Activated T-helper 2 cell treated with anti-CD3 and anti-CD28 coated beads, Interferon-gamma antibody, Interleukin-2, Interleukin-4, amounts not matched to agents 10 μg/mL and 5 μg/mL and 100 μg/mL, durations not matched to agents 14 hours and 24 hours and 36 hours (primary cell): ENCODE measurements at places on chromosomes 1 and 21. TPM values are rescaled to one million over a fixed set of nuclear protein-coding genes. Genes with fewer than 3 reads are reported as not detected.

DNA sequence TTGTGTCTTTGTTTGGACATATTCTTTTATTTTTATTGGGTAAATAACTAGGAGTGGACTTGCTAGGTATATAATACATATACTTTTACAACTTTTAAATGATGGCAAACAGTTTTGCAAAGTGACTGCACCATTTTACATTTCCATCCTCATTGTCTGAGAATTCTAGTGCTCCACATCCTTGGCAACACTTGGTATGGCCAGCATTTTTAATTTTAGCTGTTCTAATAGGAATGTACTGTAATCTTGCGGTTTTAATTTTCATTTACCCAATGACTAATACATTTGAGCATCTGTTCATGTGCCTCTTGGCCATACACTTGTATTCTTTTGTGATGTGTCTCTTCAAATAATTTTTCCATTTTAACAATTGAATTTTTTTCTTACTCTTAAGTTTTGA, 37.0 kb upstream of the ATP6V1G3 start:
- no peak for DNase-seq

DNA sequence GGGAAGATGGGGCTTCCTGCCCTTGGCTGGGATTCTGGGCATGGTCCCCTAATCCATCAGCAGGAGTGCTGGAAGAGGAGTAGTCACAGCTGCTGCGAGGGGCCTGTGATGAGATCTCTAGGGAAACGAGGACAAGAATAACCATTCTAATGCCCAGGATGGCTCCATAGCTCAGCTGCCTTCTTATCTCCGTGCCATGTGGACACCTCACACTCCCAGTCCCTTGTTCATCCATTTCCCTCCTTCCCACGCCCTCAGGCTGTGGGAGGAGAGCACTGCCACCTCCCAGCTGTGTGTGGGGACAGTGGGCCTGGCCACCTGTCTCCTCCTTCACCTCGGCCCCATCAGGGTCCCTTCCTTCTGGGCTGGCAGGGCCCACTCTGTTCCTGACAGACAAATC, 16.1 kb upstream of the ETV3 start:
- no peak for DNase-seq

GRCh38 chr1:39047374-39048229, 21.5 kb downstream of the NDUFS5 start:
- no peak for DNase-seq

DNA sequence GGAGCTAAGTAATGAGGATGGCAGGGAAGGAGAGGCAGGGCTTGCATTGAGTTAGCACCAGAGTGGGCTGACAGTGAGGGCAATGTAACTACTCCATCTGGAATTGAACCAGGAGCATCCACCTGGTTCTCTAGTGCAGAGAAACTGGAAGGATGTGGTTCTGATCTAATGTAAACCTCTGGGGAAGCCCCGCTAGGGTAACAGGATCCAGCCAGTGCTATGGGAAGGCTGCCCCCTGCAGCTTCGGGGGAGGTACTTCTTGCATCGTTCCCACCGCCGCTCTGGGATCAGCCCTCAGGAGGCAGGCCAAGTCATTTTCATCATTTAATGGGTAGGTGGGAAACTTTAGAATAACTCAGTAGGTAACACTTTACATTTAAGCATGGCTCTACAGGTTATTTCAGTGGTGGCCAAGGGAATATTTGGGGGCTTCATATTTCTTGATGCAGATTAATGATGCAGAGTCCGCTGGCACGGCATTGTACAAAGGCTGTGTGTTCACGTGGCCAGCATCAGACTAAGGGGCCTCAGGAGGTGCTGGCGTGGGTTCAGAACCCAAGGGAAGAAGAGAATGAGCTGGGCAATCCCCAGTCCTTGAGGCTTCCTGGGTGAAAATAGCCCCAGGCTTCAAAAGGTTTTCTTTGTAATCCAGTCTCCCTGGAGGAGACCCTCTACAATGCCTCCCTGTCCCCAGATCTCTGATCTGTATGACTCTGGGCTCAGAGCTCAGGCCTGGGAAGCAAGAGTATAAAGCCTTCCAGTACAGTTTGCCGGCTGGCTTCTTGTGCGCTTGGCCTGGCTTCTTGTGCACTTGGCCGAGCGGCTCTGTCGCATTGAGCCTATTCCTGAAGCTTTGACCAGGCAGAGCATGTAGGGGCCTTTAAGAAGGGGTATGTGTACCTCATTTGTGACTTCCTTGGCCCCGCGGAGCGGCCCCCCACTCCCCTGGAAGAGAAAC, 26.4 kb upstream of the KAZN start:
- no peak for DNase-seq

- DNase-seq, result no peak
Observed at GRCh38 chr21:45196620-45197019, 91.1 kb downstream of the POFUT2 start.

- no peak for DNase-seq
Observed at GRCh38 chr1:165152109-165152508, 204.4 kb downstream of the LMX1A start.

DNA sequence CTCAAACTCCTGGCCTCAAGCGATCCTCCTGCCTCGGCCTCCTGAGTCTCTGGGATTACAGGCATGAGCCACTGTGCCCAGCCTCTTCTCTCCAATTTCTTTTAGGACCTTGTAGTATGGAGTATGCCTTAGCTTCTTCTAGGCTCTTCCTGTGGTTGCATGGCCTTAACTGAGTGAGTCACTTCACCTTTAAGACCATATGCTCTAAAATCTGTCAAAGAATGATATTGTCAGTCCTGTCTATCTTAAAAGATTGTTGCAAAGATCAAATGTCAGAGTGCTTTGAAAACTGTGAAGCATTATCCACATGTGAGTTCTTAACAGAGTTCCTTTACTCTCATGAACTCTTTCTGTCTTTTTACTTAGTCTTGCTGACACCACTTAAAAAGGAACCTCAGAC, 37.2 kb downstream of the ATP2B4 start:
- DNase-seq, result no peak

DNA sequence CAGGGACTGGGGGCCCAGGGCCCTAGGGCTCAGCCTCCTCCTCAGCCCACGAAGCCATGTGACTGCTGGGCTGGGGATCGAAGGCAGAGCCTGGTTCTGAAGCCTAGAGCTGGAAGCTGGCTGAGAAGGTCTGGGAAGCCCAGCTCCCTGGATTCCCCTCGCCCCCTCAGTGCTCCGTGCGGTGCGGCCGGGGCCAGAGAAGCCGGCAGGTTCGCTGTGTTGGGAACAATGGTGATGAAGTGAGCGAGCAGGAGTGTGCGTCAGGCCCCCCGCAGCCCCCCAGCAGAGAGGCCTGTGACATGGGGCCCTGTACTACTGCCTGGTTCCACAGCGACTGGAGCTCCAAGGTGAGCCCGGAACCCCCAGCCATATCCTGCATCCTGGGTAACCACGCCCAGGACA, 9.1 kb downstream of the ADAMTSL4 start:
- DNase-seq, result no peak

GRCh38 chr1:225876900-225877510, 5.2 kb downstream of the TMEM63A start:
- no peak for DNase-seq

- peak; percentile 50 for DNase-seq
Observed at GRCh38 chr1:66335859-66336640, 197.9 kb upstream of the SGIP1 start.

GRCh38 chr1:227951624-227952373, 4.1 kb upstream of the WNT9A start:
- no peak for DNase-seq

DNA sequence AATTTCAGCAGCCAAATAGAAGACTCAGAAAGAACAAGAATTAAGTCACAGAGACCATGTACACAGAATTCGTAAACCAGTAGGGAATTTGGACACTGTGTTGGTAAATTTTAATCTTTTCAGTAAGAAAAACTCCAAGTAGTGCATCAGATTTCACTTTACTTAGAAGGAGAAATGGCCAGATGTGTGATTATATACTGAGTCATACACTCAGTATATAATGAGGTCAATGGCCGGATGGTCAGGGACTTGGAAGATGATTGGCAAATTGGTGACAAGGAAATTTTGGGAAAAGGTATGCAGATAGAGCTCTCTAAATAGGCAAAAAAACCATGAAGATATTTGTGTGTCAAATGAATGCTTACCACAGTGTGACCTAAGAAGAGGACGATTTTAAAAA, 399.8 kb upstream of the LRRC7 start:
- no peak for DNase-seq

GRCh38 chr1:56215086-56215485, 364.3 kb downstream of the PLPP3 start:
- no peak for DNase-seq

DNA sequence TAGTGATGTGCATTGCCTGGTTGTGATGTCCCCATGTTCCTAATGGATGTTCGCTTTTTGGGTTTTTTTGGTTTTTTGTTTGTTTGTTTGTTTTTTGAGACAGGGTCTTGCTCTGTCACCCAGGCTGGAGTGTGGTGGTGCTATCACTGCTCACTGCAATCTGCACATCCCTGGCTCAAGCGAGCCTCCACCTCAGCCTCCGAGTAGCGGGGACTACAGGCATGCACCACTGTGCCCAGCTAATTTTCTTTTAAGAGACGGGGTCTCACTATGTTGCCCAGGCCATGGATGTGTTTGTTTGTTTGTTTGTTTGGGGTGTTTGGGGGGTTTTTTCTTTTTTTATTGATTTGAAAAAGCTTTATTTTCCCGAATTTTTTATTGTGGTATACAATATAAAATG, 2.1 kb downstream of the COL6A2 start:
- peak; percentile 5 for DNase-seq

GRCh38 chr1:165915480-165915879, 88.1 kb downstream of the UCK2 start:
- no peak for DNase-seq

DNA sequence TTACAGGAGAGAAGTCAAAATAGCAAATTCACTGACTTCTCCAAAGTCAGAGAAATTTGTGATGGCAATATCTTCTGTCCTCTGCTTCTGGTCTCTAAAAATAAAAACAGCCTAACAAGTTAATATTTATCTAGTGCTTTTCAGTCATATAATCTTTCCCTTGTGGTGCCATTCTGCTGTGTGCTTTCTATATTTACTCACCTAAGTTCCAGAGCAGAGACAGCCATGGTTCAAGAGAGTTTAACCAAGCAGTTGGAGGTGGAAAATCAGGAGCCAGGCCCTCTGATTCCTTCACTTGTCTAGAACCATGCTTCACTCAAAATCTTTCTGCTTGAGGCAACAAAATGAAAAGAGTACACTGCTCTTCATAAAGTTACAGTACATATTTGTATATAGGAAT, 39.3 kb downstream of the BRINP2 start:
- no peak for DNase-seq

DNA sequence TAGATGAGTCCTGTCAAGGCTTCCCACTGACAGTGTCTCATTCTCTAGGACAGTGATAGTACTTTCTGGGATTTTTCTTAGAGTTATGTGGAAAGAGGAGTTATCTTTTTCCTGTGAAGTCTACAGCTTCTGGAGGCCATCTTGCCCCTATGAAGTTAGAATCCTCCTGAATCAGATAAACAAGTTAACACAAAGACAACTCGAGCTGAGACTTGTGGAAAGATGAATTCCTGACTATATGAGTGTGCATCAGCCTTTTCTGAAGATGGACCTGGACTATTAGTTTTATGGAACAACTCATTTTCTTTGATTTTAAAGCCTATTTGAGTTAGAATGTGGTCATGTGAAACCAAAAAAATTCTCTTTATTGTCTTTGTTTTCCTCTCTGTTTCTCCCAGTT, 290.9 kb downstream of the LRRIQ3 start:
- no peak for DNase-seq

DNA sequence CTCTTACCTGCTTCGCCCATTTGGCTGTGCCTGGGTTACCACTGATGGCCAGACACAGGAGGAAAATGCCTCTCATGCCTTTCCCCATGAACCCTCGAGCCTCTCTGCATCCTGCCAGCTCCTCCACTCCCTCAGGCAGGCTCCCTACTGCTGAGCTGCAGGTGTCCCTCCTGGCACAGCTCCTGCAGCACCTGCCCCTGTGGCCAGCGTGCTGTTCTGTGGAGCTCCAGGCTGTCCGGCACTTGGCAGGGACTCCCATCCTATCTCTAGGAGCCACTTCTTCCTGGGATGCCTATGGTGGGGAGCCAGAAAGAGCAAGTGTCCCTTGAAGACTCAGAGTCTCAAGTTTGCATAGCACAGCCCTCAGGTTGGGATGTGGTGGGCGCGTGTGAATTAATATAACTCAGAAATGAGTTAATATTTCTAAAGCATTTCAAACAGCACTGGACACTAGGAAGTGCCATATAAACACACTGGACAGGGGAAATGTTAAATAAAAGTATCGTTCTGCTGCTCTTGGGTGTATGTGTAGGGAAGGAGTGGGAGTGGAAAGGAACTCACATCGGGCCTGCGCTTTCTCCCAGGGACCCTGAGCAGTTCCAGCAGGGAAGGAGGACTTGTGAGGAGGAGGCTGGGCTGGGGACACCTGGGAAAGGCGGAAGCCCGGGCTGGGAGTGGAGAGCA, 2.7 kb downstream of the LRRC71 start:
- no peak for DNase-seq

DNA sequence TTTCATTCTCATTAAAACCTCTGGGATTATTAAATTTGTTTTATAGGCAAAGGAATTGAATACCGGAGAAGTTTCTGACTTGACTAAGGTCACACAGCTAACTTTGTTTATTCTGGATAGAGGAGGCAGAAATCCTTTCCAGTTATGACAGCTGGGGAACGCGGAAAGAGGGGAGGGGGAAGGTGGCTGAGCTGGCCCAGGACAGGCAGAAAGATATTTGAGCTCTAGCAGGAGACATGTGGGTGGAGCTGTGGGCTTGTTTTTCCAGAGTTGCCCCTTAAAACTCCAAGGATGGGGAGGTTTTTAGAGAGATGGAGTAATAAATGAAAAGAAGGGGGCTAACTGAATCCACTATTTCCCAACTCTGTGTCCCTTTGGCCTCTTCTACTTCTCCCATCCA, 27.8 kb downstream of the FOXD2 start:
- DNase-seq, result no peak

DNA sequence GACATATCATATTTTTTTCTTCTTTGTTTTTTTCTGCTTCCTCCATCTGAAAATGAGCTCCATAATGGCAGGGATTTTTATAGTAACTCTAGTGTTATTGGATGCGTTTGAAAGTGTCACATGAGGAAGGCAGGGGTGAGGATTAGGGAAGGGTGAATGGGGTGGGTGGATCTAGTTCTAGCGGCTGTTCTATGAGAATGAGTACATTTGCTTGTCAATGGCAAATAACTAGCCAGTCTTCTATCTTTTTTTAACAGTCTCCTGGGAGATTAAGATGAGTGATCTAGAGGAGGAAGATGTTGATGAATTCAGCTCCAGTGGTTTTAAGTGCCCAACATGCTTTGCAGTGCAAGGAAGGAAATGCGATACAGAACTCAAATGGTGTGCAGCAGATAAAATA, 5.8 kb downstream of the OR14I1 start:
- DNase-seq, result no peak

Gene PDPN
- total RNA-seq, result not detected in 2 replicates

Gene DPT
- not detected in 2 replicates for total RNA-seq

Gene KIFAP3
- 15.1 and 15.5 TPM in 2 replicates for total RNA-seq

Gene ZNF593OS
- not detected in 2 replicates for total RNA-seq

Gene SPRR4
- total RNA-seq, result not detected in 2 replicates

Gene NUDT4B
- total RNA-seq, result 0.68 TPM in 1 of 2 replicates, not detected in the other

Gene GPR25
- not detected in 2 replicates for total RNA-seq

Gene TMEM200B
- 0.44 and 0.46 TPM in 2 replicates for total RNA-seq

Gene SPATA46
- total RNA-seq, result not detected in 2 replicates

Gene RXFP4
- total RNA-seq, result not detected in 2 replicates

Gene CFHR3
- total RNA-seq, result not detected in 2 replicates

Gene MPL
- not detected in 2 replicates for total RNA-seq

Gene NBPF10
- total RNA-seq, result 4.2 and 4.9 TPM in 2 replicates

Gene C1orf87
- total RNA-seq, result not detected in 2 replicates

Gene KCNH1
- not detected in 2 replicates for total RNA-seq
